Naive thymus-derived CD8-positive, alpha-beta T cell (primary cell): ENCODE measurements at places on chromosomes 3 and 15. TPM values are rescaled to one million over a fixed set of nuclear protein-coding genes. Genes with fewer than 3 reads are reported as not detected.

- H3K36me3 ChIP-seq = no peaks in the 10 kb centered on the region
- no peak for DNase-seq
- H3K4me1 ChIP-seq = no peaks in the 10 kb centered on the region
- H3K4me3 ChIP-seq = no peak overlapping the region
- H3K27ac ChIP-seq = no peak overlapping the region
- no peaks in the 10 kb centered on the region for H3K27me3 ChIP-seq
Observed at GRCh38 chr3:174863488-174863887, 4.4 kb downstream of the NAALADL2 start.

- no peaks in the 10 kb centered on the region for H3K27me3 ChIP-seq
- H3K27ac ChIP-seq = no peak overlapping the region
- peaks cover 7% of the 10 kb centered on the region for H3K4me1 ChIP-seq
- no peak for DNase-seq
- H3K36me3 ChIP-seq = no peaks in the 10 kb centered on the region
Observed at GRCh38 chr3:71989165-71989564, 204.2 kb upstream of the PROK2 start.

- peak overlapping the region; percentile 61 for H3K27ac ChIP-seq
- H3K36me3 ChIP-seq = no peaks in the 10 kb centered on the region
- H3K4me3 ChIP-seq = peak overlapping the region; percentile 98
- H3K4me1 ChIP-seq = peaks cover 73% of the 10 kb centered on the region
- no peak for DNase-seq
- H3K27me3 ChIP-seq = no peaks in the 10 kb centered on the region
Observed at GRCh38 chr3:150544726-150545125, 1.6 kb downstream of the SERP1 start.

CLSTN2 gene
- polyA plus RNA-seq = not detected

CPNE4 gene
- polyA plus RNA-seq = not detected

DNA sequence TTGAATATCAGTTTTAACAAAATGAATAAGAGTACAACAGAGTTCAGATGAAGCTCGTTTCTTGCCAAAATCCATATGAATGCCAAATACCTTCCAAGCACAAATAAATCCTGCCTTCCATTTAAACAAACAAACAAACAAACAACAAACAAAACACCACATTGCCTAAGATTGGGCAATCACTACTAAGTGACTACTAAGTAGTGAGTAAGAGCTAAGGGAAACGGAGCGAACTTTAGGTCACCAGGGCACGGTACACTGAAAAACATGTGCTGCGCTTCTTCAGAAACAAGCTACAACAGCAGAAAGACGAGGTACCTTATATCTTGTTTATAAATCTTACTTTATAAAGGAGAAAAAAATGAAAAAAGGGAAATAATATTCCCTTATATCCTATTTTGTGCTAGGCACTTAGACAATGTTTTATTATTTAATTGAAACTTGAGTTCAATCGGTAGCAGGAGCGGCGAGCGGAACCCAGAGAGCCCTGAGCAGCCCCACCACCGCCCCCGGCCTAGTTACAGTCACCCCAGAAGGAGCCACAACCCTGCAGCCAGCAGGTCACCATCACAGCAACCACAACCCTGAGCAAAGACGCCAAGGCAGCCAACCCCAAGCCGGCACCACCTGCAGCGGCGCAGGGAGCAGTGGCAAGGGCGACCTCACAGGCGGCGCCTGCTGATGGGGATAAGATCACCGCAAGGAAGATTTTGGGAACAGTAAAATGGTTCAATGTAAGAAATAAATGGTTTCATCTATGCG, 216.9 kb downstream of the ZBTB20 start:
- no peak overlapping the region for H3K27ac ChIP-seq
- DNase-seq = no peak
- no peaks in the 10 kb centered on the region for H3K4me1 ChIP-seq
- peaks cover 72% of the 10 kb centered on the region for H3K36me3 ChIP-seq
- H3K4me3 ChIP-seq = no peak overlapping the region
- no peaks in the 10 kb centered on the region for H3K27me3 ChIP-seq

DNA sequence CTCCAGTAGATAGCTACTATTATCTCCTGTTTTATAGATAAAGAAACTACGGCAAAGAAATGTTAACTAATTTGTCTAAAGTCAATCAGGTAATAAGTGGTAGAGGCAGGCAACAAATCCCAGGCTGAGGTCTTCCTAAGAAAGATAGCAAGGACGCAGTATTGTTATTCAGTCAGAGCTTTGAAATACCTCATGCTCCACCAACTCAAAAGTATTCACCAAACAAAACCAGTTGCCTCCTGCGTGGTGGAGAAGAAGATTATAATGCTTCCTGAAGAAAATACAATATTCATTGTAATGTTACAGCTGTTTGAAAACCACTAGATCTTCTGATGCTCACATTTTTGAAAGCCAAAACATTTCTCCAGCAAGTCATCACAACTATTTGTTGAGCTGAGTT, 138.2 kb upstream of the CNTN4 start:
- H3K36me3 ChIP-seq = no peaks in the 10 kb centered on the region
- no peak for DNase-seq
- no peaks in the 10 kb centered on the region for H3K27me3 ChIP-seq
- H3K4me3 ChIP-seq = no peak overlapping the region
- H3K4me1 ChIP-seq = no peaks in the 10 kb centered on the region
- H3K27ac ChIP-seq = no peak overlapping the region

DNA sequence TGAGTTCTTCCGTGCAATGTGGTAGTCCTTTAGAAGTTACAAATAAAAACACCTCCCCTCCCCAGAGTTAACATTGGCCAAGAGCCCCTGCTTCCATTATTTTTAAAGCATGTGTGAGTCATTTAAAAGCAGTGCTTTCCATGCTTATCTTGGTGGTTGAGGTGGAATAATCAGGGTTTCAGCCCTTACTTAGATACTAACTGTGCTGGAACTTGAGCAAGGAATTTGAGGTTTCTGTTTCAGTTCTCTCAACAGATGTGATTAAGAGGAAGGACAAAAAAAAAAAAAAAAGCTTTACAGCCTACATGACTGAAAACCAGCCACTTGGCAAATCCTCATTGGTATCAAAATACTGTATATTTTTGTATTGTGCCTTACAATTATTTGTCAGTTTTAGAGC, 64.5 kb downstream of the CGNL1 start:
- no peaks in the 10 kb centered on the region for H3K36me3 ChIP-seq
- H3K4me3 ChIP-seq = no peak overlapping the region
- no peak overlapping the region for H3K27ac ChIP-seq
- H3K4me1 ChIP-seq = peaks cover 4% of the 10 kb centered on the region
- DNase-seq = no peak
- peaks cover 5% of the 10 kb centered on the region for H3K27me3 ChIP-seq

GABRG3 gene
- not detected for polyA plus RNA-seq

GRCh38 chr3:156749244-156749643, 74.9 kb downstream of the TIPARP start:
- H3K27ac ChIP-seq = no peak overlapping the region
- peaks cover 9% of the 10 kb centered on the region for H3K27me3 ChIP-seq
- H3K36me3 ChIP-seq = peaks cover 10% of the 10 kb centered on the region
- DNase-seq = no peak
- no peaks in the 10 kb centered on the region for H3K4me1 ChIP-seq
- no peak overlapping the region for H3K4me3 ChIP-seq

- no peaks in the 10 kb centered on the region for H3K27me3 ChIP-seq
- H3K27ac ChIP-seq = no peak overlapping the region
- H3K4me1 ChIP-seq = no peaks in the 10 kb centered on the region
Observed at GRCh38 chr3:18249126-18249525, 176.0 kb downstream of the SATB1 start.

DNA sequence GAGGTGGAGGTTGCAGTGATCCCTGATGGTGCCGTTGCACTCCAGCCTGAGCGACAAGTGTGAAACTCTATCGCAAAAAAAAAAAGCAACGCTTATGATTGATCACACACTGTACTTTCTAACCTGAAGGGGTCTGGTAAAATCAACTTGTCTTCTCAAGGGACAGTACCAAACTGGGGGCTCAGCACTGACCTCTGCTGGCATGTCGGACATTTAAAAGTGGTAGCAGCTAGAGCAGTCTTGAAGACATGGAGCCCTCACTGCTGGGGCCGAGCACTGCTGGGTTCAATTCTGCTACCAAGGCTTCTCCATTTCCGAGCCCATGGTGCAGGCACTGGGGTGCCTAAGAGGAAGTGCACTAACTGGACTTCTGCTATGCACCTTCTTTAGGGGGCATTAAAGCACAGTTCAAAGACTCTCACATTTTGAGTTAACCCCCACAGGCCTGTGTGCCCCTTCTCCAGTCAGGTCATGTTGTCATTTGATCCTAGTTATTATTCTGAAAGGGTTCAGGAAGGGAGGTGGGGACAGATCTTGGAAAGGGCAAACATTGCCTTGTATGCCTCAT, 26.4 kb upstream of the LAMP3 start:
- H3K27me3 ChIP-seq = no peaks in the 10 kb centered on the region
- no peaks in the 10 kb centered on the region for H3K36me3 ChIP-seq
- no peak for DNase-seq
- H3K27ac ChIP-seq = no peak overlapping the region
- no peaks in the 10 kb centered on the region for H3K4me1 ChIP-seq

TM2D3 gene
- 28.1 TPM for polyA plus RNA-seq

CPN2 gene
- not detected for polyA plus RNA-seq

- DNase-seq = no peak
- no peak overlapping the region for H3K27ac ChIP-seq
- no peaks in the 10 kb centered on the region for H3K4me1 ChIP-seq
- no peak overlapping the region for H3K4me3 ChIP-seq
Observed at GRCh38 chr3:147866561-147866960, 457.4 kb downstream of the ZIC1 start.

- DNase-seq = no peak
- no peaks in the 10 kb centered on the region for H3K36me3 ChIP-seq
- H3K27me3 ChIP-seq = peaks cover 22% of the 10 kb centered on the region
- no peak overlapping the region for H3K4me3 ChIP-seq
- no peak overlapping the region for H3K27ac ChIP-seq
Observed at GRCh38 chr15:33304924-33305323, 5.8 kb upstream of the RYR3 start.

- H3K4me3 ChIP-seq = no peak overlapping the region
- H3K27me3 ChIP-seq = no peaks in the 10 kb centered on the region
- H3K36me3 ChIP-seq = no peaks in the 10 kb centered on the region
- H3K27ac ChIP-seq = no peak overlapping the region
- DNase-seq = no peak
- H3K4me1 ChIP-seq = no peaks in the 10 kb centered on the region
Observed at GRCh38 chr3:168885028-168885427, 778.5 kb downstream of the MECOM start.

DNA sequence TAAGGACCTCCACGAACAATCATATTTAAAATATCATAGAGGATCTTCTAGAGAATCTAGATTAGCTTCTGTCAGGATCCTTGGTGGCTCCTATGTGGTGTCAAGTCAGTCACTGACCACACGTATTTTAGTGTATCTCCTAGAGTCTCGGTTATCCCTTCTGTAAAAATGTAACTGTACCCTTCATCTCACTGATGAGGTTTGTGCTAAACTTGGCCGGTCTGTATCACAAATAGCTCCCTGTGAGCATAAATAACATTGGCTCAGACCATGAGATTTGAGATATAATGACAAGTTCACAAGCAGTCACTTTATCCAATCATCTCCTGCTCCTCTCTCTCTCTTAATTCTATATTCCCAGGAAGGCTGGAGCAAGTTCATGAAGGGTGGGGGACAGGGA, 93.6 kb upstream of the ARL6 start:
- no peaks in the 10 kb centered on the region for H3K36me3 ChIP-seq
- no peak for DNase-seq
- H3K27me3 ChIP-seq = peaks cover 6% of the 10 kb centered on the region

GRCh38 chr3:147702509-147702908, 293.3 kb downstream of the ZIC1 start:
- peaks cover 1% of the 10 kb centered on the region for H3K4me1 ChIP-seq
- no peaks in the 10 kb centered on the region for H3K27me3 ChIP-seq
- no peaks in the 10 kb centered on the region for H3K36me3 ChIP-seq
- DNase-seq = no peak

GRCh38 chr3:127544192-127544802, 46.2 kb downstream of the TPRA1 start:
- DNase-seq = peak; percentile 59
- no peaks in the 10 kb centered on the region for H3K36me3 ChIP-seq
- no peak overlapping the region for H3K4me3 ChIP-seq
- peaks cover 14% of the 10 kb centered on the region for H3K4me1 ChIP-seq
- no peak overlapping the region for H3K27ac ChIP-seq

TRNT1 gene
- polyA plus RNA-seq = 26.4 TPM

BOC gene
- polyA plus RNA-seq = not detected

DNA sequence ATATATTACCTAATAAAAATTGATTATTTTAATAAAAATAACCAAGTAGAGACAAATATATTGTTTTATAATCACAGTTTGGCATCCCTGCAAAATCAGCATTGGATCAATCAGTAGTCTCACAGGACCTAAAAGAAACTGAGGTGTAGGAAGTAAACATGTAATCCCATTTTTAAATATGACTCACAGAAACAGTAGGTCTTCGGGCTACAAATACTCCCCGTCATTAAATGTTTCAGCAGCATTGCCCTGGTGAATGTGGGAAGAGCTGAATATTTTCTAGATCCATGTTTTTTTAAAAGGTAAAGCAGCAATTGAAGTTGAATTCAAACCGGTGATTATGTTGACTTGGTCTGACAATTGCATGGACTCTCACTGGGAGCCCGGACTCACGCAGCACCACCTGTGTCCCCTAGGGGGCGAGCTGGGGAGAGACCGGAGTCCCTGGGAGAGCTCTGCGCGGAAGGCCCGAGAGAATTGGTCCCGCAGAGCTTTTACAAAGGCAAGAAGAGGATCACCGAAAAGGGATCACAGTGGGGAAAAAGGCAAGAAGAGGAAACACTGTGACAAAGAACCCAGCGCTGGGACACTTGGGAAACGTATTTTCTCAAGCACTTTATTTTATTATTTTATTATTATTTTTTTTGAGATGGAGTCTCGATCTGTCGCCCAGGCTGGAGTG, 17.2 kb upstream of the USP3 start:
- peak overlapping the region; percentile 68 for H3K4me3 ChIP-seq
- peak; percentile 94 for DNase-seq
- H3K4me1 ChIP-seq = peaks cover 57% of the 10 kb centered on the region
- no peaks in the 10 kb centered on the region for H3K27me3 ChIP-seq

SNX4 gene
- polyA plus RNA-seq = 31.2 TPM

DNA sequence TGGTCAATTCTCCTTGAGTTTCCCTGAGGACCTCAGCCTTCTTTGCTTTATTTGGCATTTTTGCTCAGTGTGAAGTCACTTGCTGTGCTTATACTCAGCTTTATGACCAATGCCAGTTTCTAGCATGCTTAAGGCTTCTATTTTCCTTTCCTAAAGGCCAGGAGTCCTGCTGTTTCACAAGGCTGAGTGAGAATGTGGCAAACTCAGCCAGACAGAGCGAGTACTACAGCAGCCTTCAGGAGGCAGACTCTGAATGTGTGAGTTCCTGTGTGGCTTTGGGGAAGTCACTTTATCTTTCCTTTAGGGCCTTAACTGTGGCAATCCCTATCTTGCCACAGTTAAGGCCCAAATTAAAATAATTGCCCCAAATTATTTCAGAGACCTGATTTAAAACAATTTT, 213.2 kb upstream of the MRPL3 start:
- no peak overlapping the region for H3K27ac ChIP-seq
- H3K4me3 ChIP-seq = no peak overlapping the region
- DNase-seq = no peak
- no peaks in the 10 kb centered on the region for H3K4me1 ChIP-seq
- H3K36me3 ChIP-seq = no peaks in the 10 kb centered on the region
- H3K27me3 ChIP-seq = peaks cover 2% of the 10 kb centered on the region

- no peak for DNase-seq
- no peaks in the 10 kb centered on the region for H3K27me3 ChIP-seq
- H3K36me3 ChIP-seq = peaks cover 75% of the 10 kb centered on the region
- no peaks in the 10 kb centered on the region for H3K4me1 ChIP-seq
- H3K4me3 ChIP-seq = no peak overlapping the region
Observed at GRCh38 chr3:14474363-14475081, 65.6 kb downstream of the GRIP2 start.
